CD4-positive, alpha-beta T cell treated with Interleukin-2 at 100 ng/mL for 4 hours (primary cell): ENCODE measurements at places on chromosomes 2 and 18.
A peak's percentile ranks its signal among the peaks of the same experiment; 100 is the strongest.

- DNase-seq: peak; percentile 18
Observed at GRCh38 chr2:142868229-142868762, 9.2 kb upstream of the KYNU start.

GRCh38 chr18:35106013-35106844 lies 65.0 kb downstream of the MAPRE2 start:
- no peak for DNase-seq

GRCh38 chr2:236908439-236909192 lies 177.1 kb upstream of the COPS8 start:
- no peak for DNase-seq

DNA sequence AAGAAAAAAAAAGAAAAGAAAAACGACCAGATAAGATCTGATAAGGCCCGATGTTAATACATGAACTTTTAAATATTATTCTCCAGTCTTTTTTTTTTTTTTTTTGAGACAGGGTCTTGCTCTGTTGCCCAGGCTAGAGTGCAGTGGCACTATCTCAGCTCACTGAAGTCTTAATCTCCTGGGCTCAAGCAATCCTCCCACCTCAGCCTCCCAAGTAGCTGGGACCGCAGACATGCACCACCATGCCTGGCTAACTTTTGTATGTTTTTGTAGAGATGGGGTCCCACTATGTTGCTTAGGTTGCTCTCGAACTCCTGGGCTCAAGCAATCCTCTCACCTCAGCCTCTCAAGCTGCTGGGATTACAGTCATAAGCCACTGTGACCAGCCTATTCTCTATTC lies 1.6 kb downstream of the ABCG5 start:
- DNase-seq: no peak

- no peak for DNase-seq
Observed at GRCh38 chr2:6924101-6924923, 7.1 kb downstream of the RNF144A start.

DNA sequence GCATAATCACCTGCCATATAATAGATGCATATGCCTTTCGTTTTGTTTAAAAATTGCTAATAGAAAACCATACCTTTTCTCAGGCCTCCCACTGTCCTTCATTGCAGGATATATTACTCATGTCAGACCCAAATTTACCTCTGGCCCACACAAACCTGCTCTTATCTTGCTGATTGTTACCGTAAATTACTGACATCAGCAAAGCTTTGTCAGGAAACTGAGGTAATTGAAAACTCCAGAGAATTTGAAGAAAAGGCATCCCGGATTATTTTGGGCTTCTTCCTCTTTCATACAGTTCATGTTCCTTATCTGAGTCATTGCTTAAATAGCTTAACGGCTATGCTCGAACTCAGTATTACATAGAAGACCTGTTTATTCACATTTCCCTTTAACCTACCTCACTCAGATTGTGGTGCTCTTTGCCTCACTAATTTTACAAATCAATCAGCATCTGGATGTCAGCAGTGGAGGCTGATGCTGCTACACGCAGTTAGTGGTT lies 145.7 kb downstream of the ZEB2 start:
- DNase-seq: no peak

DNA sequence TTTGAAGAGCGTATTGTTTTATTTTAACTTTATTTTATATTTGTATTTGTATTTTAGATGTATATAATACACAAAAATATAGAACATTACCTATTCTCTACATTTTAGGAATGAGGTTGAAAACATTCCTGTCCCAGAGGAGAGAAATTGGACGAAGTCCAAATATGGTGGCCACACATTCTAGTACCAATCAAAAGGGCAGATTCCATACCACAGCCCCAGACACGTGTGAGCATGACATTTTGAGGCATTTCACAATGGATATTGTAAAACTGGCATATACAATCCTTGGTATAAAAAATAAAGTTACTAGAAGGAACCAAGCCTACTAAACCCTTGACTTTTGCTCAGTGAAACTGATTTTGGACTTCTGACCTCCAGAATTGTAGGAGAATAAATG lies 50.6 kb downstream of the C2orf76 start:
- DNase-seq: no peak

GRCh38 chr2:241814643-241815476 lies 5.9 kb downstream of the NEU4 start:
- DNase-seq: no peak

DNA sequence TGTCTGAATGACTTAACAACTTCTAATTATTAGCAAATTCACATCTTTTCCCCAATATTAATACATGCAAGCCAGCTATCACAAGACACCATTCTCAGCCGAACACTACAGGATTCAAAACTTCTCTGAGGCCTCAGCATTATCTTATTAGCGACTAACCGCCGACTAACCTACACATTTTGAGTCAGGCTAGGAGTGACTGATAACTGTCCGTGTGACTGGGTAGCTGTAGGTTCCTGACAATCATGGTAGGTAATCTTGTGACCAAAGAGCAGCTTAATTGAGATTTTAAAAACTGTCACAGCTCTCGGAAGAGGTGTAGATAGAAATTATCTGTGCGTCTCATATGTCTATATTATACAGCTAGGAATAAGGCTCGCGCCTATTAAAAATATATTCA lies 44.1 kb upstream of the SP5 start:
- no peak for DNase-seq

DNA sequence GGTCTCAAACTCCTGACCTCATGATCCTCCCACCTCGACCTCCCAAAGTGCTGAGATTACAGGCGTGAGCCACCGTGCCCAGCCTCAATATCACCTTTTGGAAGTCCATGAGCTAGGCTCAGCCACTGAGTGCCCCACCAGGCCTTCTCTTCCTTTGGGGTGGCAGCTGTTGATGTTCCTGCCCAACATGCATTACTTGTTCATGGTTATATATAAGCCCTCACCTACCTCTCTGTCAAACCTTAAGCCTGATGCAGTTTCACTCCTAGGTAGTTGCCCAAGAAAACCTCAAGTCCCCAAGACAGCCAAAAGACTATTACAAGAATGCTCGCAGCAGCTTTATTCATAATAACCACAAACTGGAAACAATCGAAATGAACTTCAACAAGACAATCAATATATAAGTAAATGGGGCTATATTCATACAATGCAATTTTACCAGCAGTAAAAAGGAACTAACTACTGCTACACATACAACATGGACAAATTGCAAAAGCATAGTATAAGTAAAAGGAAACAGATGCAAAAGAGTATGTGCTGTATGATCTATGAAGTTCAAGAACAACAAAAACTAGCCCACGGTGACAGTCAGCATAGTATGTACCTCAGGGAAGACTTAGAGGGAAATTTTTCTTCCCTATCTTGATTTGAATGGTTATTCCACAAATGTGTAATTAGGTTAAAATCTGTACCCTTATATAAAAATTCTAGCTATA lies 59.6 kb upstream of the REL start:
- DNase-seq: no peak

- no peak for DNase-seq
Observed at GRCh38 chr2:83081826-83082690, 1377.0 kb downstream of the SUCLG1 start.

- DNase-seq: no peak
Observed at GRCh38 chr2:13581471-13581870, 864.7 kb downstream of the TRIB2 start.

DNA sequence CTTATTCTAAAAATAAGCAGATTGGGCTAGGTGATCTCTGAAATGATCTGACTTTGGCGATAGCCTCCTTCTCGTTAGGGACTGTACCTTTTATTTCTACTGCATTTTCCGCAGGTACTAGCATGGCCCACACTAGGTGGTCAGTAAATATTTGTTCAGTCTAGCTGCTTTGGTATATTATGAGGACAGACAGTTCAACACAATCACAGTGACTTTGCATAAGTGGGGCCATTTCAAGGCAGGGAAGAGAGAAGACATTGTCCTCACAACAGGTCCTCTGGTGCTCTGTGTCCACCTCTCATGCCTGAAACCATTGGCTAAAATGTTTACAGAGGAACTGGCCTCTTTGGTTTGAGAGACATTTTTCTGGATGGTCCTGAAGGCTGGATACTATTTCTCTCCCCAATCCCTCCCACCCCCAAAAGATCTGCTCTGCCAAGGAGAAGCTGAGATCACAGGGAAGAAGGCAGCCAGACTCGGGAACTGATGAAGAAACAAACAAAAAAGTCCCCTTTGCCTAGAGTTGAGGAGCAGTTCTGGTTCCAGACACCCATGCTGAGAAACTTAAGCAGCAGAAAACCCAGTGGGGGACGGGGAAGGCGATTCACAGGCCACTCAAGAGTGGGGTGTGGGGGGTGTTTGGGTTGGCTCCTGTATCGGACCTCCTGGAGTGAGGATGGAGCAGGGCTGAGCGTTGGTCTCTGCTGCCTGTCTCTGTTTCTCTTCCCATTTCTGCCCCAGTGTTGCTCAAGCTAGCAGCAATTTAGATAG lies 2.9 kb upstream of the TNP1 start:
- DNase-seq: no peak

GRCh38 chr2:142112757-142113221 lies 18.0 kb downstream of the LRP1B start:
- no peak for DNase-seq

DNA sequence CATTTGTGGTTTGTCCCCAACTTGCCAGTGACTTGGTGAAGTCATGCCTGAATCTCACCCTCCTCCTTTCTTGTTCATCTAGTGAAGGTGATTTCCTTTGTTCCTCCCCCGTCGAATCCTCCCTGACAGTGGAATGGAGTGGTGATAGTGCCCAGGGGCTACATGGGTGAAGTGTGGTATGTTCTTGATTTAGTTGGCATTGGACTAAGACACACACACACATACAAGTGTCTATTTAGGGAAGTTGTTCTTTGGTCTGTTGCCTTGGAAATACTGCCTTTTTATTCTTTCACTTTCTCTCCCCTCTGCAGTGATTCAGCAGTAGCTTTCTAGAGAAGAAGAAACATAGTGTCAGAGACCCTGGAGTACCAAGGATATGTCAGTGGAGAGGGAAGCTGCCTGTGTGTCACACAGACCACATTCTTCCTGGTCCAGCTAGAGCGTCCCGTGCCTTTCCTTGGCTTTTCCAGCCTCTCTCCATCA lies 10.9 kb downstream of the INPP4A start:
- peak; percentile 60 for DNase-seq

DNA sequence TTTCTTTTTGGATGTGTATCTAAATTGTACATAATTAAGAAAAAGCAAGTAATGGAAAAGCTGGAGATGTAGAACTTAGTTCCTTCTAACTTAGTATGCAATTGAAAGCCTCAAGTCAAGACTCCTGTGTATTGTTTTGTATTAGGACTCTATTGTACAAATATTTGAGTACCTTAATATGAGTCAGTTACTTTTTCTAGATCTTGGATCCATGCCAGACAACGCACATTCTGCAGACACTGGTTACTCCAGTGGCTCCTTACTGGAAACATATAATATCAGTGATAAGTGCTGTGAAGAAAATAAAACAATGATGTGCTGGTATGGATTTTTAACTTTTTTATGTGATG lies 1.5 kb downstream of the SLC39A10 start:
- DNase-seq: peak; percentile 68
